Activated naive CD4-positive, alpha-beta T cell treated with anti-CD3 and anti-CD28 coated beads, Interleukin-2, amount 10 ng/mL, durations not matched to agents 5 hours and 36 hours (primary cell): ENCODE measurements at places on chromosomes 7 and 10. TPM values are rescaled to one million over a fixed set of nuclear protein-coding genes. Genes with fewer than 3 reads are reported as not detected.

PDE6C gene
- total RNA-seq = not detected

ADGRA1 gene
- not detected for total RNA-seq

ZNF138 gene
- 11.7 TPM for total RNA-seq

GPNMB gene
- not detected for total RNA-seq

ADAM8 gene
- total RNA-seq = 101 TPM

AKR1B15 gene
- not detected for total RNA-seq

PCLO gene
- total RNA-seq = not detected

LBX1 gene
- total RNA-seq = not detected

CNPY1 gene
- not detected for total RNA-seq

TMEM273 gene
- 20.3 TPM for total RNA-seq

DKK1 gene
- total RNA-seq = not detected
